ENCODE measurements at places on chromosomes 16 and 17.

DNA sequence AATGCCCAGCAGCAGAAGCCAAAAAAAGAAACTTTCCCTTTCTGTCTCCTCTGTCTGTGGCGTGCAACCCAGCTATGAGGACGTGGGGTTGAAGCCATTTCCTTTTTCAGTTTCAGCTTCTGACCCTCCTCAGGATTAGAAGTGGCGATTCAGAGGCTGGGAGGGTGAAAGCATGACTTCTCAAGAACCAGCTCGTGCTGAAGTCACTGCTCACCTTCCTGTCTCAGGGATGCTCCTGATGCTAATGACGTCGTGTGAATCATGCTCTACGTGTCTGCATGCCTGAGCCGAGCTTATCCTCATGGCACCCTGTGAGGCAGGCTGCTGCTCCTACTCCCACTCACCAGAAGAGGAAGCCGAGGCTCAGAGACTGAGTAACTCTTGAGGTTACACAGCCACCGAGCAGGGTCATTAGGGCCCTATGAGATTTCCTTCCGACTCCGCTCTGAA lies 5.7 kb upstream of the LPO start:
- ATAC-seq = peak; percentile 78

GRCh38 chr16:89060207-89060794 lies 33.4 kb upstream of the ACSF3 start:
- no peak for ATAC-seq

DNA sequence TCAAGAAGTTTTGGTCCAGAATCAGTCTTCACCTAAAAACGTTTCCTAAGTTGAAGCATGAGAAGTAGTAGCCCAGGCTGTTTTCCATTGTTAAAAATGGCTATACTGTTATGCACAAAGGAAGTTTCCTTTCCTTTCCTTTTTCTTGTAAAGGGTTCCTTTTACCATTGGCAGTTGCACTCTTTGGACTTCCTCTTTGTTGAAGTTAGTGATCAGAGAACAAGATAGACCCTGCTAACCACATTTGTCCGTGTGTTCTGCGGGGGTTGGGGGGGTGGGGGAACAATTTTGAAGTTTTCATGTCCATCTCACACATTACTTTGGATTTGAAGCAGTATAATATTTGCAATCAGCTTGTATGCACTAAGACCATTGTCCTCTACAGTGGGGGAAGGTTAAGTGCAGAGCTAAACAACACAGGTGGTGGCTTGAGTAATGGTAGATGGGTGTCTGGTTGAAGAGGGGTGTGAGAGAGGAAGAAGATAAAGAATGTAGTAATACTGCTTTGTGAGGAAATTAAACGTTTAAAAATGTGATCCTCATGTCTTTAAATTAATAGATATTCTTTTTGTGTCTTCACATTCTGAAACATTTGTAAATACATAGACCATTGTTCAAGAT lies 1.4 kb downstream of the LPCAT2 start:
- ATAC-seq = no peak

- ATAC-seq = peak; percentile 22
Measured at GRCh38 chr16:4315186-4316107, at the start of gene GLIS2. GLIS2 (plus strand) TSS chr16:4316067; CDS start chr16:4332281, 16,214 bp downstream.

- ATAC-seq = no peak
Measured at GRCh38 chr17:74163836-74164235, 39.6 kb upstream of the RPL38 start.

GRCh38 chr17:80646328-80646727 lies 101.7 kb downstream of the RPTOR start:
- no peak for ATAC-seq

DNA sequence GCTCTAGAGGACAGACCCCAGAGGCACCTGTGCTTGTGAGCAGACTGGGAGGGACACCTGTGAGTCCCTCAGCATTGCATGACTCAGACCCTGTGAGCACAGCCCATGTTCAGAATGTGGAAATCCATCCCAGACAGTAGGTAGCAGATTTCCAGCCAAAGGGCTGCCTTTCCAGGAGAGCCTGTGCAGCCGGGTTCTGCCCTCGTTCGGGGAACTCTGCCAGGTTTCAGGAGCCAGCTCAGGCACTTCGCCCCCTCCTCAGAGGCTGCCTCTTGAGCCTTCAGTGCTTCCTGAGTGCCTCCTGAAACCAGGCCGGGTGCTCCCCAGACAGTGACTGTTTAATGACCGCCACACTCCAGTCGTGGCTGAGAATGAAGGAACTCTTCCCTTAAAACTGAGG lies 23.3 kb upstream of the SDR42E2 start:
- ATAC-seq = no peak

DNA sequence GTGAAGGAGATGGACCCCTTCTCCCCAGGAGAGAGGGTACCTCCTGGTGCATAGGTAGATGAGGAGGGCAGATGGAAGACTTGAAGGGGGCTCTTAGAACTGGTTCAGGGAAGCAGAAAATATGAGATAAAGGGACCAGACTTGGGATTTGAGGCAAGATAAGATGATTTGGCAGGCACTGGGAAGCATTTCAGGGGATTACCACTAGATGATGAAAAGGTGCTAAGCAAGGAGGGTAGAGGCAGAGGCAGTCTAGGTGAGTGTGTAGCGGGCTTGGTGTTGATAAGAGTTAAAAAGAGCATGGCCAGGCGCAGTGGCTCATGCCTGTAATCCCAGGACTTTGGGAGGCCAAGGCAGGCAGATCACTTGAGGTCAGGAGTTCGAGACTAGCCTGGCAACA lies 14.4 kb downstream of the SLC9A5 start:
- ATAC-seq = no peak

DNA sequence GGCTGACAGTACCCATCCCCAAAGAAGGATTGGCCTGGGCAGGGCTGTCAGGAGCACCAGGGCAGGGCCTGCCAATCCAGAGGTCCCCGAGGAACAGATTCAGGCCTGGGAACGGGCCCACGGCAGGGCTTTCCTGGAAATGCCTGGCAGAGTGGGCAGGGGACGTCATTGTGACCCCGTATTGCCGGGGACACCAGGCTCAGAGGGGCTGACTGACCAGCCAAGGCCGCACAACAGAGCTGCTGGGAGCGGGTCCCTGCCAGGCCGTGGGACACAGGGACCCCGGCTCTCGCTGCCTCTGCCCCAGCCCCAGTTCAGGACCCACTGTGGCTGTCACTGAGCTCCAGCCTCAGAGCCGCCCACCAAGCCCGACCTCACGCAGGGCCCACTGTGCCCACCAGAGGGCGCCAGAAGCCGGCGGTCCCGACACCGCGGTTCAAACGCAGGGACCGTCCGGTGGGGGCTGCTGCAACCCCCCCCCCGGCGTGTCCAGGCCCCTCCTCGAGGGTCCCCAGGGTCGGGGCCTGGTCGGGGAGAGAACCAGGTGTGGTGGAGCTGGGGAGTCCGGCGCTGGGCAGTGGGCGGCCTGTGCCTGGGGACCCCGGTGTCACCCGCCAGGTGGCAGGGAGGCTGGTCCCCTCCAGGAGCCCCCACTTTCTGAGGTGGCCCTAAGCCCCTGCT lies 15.2 kb upstream of the SSTR5 start:
- peak; percentile 46 for ATAC-seq

- no peak for ATAC-seq
Measured at GRCh38 chr16:48879223-48880122, 269.5 kb upstream of the N4BP1 start.

- ATAC-seq = peak; percentile 69
Measured at GRCh38 chr17:55576996-55577586, 65.8 kb upstream of the SMIM36 start.

DNA sequence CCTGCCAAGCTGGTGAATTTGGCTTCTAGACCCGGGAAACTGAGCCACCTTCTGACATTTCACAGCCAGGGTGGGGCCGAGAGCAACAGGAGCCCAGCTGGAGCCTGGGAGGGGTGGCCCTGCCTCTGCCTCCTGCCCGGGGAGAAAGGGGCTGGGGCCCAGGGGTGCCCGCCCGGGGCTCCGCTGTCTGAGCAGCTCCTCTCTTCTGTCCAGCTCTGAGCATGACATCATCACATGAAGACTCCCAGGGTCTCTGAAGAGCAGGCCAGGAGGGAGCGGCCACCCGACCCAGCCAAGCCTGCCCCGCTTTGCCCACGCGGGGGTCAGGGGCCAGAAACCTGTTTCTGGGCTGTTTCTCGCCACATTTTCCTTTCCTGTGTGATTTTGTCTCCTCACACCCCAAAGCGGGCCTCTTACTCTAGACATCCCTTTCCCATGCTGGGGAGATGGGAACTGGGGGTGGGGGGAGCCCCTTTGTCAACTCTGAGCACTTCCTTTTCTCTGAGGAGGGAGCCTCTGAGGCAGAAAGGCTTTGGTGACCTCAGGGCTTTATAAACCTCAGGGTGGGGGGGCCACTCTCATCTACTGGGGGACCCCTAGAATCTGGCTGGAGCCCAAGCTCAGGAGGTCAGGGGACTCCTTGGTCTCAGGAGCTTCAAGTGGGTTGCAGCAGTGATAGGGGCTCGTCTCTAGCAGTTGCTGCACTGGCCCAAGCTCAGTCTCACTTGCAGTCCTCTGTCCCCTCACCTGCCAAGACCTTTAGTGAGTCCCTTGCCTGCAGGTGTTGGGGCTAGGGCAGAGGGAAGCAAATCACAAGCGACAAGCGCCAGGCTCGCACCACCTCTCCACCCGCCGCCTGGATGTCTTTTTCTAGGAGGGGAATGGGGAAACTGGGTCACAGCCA lies 7.6 kb downstream of the UBALD2 start:
- ATAC-seq = peak; percentile 19

DNA sequence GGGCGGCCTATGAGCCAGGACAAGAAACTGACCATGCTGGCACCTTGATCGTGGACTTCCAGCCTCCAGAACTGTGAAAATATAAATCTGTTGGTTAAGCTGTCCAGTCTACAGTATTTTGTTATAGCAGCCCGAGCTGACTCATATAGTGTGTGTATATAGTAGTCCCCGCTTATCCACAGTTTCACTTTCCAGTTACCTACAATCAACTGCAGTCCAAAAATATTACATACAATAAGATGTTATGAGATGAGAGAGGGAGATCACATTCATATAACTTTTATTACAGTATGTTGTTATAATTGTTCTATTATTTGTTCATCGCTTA lies 4.9 kb downstream of the MT3 start:
- ATAC-seq = no peak

DNA sequence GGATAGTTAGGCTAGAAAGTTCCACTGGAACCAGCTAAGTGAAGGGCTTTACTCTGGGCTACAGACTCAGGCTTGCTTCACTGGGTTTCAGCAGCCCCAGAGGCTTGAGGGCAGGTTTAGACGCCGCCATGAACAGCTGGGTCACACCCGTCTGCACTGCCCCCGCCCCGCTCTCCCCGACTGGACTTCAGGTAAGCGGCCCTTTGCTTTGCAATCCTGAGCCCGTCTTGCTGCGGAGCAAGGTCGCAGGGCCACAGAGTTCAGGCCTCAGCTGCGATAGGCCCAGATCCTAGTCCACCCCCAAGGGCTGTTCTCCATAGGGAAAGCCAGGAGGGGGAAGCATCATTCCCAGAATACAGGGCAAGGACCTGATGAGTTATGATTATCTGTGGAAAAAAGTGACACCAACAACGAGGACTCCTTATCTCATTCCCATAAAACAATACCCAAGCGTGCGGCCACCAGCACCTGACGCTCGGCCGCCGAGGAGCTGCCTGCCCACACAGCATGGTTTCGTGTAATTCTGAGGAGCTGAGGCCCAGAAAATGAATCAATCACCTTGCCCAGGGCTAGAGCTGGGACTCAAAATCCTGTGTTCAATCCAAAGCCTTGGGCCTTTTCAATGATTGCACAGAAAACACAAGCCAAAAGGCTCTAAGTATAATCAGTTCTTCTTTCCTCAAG lies 20.4 kb downstream of the MEAK7 start:
- ATAC-seq = no peak

DNA sequence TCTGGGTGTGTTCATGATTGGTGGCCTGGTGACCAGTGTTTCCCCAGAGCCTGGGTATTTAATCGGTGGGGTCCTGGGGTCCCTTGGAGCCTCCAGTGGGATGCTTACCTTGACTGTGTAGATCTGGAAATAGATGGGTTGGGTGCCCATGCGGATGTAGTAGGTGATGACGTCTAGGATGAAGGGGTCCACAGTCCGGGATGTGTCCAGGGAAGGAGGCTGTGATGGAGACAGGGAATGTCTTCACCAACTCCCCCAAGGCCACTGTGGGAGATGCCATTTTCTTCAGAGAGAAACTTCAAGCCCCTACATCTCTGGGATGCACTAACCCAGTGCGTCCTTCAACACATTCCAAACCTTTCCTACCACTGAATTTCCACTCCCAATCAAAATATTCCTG lies 24.1 kb upstream of the MFSD6L start:
- ATAC-seq = no peak

DNA sequence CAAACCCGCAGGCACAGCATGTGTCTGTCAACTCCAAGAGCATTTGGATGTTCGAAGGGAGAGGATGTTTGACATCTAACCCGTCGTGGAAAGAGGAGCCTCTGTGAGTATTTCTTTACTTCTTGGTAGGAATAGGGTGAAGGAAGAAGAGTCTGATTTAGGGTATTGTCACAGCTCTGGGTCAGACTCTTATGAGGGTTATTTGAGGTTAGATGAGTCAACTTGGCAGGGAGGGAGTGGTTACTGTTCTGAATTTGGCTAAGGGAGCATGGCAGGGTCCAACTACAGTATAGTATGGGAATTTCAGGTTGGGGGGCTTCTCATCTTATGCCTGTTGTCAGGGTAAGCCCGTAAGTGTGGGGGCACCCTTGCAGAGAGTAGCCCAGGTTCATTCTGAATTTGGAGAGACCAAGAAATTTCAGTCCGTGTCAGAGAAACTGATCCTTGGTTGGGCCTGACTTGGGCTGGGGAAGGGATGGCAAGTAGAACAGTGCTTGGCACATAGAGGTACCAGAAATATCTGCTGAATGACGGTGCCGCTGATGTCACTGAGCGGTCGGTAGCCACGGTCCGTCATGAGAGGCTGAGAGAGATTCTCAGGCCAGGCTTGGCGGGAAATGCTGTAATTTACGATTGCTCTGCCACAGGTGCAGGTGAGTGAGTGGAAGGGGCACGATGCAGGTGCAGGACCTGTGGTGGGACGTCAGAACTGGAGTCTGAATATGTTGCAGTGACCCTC lies 43.2 kb downstream of the MYH3 start:
- no peak for ATAC-seq

GRCh38 chr16:53053967-53054669 lies 673 bp upstream of the CHD9 start:
- ATAC-seq = peak; percentile 47

DNA sequence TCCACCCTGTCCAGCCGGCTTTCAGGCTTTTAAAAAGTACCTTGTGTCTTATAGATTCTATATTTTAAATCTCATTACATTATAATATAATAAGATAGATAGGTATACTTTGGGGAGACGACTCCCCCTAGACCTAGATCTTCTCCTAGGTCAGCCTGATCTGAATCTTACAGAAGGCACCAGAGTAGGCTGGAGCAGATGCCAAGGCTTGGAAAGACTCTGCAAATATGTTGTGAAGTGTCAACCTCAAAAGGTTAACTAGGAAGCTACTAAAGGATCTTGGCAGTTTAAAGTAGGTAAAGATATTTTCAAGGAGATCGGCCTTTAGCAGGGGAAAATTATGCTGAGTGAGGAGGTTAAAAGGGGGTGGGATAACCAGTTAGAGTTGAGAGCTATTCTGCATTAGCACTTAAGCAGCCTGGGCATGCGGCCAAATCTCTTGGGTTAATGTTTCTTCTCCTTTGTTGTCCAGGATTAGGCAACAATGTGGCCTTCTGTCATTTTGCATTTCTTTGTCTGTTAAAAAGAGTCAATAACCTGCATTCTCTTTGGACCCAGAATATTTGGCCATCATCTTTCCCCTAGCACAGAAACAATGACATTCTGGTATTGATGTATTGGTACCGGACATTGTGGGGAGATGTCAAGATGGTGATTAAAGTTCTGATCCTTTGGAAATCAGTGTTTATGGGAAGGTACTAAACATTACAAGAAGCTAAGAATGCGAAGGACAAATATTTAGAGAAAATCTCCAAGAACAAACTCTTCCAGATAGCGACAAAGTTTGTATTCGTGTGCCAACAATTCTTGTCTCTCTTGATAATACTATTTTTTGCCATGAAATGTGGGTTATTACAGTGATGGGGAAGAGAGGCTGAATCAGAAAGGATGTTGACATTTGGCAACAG lies 51.2 kb upstream of the DHX40 start:
- no peak for ATAC-seq
